ENCODE measurements at places on chromosomes 6 and 20.

- no peak for DNase-seq
Measured at GRCh38 chr6:20932284-20932683, 398.0 kb downstream of the CDKAL1 start.

- DNase-seq = no peak
Measured at GRCh38 chr6:99790679-99791078, 184.0 kb downstream of the PRDM13 start.

DNA sequence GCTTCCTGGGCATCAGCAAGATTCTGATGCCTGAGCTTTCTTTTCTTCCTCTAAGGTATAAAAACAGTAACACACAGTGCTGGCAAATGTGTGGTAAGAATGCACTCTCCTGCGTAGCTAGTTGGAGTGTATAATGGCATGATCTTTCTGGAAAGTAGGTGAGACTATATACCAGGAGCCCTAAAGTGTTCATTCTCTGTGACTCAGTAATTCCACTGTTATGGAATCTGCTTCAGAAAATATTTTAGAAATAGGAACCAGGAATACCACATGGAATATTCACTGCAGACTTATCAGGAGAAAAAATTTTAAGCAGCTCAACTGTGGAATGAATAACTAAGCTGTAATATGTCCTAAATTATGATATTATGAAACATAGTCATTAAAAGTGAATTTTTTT is 16.9 kb upstream of the CSE1L start:
- DNase-seq = no peak

- DNase-seq = no peak
Measured at GRCh38 chr20:39607141-39607540, 645.0 kb downstream of the DHX35 start.

GRCh38 chr20:39462416-39462945 is 500.3 kb downstream of the DHX35 start:
- no peak for DNase-seq

GRCh38 chr6:14193524-14193923 is 76.0 kb downstream of the CD83 start:
- no peak for DNase-seq

GRCh38 chr20:63129991-63130657 is 85.8 kb downstream of the YTHDF1 start:
- no peak for DNase-seq

- DNase-seq = no peak
Measured at GRCh38 chr6:20954315-20954714, 420.1 kb downstream of the CDKAL1 start.

DNA sequence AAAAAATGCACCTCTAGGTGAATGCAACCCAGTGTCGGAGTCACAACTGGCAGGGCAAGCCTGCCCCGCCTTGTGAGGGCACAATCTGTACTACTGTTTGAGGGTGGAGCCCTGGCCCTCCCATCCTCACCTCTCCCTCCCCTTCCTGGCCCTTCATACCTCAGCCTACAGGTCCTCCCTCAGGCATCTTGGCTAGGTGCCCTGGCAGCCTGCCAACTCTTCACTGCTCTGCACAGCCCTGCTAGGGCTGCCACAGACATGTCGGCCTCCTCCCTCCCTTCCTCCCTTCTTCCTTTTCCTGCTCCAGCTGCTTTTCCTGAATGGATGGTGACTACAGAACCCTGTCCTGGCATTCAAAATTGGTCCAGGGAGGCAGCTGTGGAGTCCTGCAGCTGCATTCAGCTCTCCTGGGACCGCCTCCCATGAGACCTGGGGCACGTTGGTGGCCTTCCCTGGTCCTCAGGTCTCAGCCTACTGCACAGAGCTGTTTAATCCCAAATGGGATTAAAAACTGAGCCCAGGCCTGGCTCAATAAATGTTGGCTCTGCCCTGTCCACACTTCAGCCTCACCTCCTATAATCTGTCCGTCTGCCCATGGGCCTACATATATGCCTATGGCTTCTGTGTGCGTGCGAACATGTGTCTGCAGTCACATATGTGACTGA is 52.7 kb downstream of the CDH22 start:
- no peak for DNase-seq

DNA sequence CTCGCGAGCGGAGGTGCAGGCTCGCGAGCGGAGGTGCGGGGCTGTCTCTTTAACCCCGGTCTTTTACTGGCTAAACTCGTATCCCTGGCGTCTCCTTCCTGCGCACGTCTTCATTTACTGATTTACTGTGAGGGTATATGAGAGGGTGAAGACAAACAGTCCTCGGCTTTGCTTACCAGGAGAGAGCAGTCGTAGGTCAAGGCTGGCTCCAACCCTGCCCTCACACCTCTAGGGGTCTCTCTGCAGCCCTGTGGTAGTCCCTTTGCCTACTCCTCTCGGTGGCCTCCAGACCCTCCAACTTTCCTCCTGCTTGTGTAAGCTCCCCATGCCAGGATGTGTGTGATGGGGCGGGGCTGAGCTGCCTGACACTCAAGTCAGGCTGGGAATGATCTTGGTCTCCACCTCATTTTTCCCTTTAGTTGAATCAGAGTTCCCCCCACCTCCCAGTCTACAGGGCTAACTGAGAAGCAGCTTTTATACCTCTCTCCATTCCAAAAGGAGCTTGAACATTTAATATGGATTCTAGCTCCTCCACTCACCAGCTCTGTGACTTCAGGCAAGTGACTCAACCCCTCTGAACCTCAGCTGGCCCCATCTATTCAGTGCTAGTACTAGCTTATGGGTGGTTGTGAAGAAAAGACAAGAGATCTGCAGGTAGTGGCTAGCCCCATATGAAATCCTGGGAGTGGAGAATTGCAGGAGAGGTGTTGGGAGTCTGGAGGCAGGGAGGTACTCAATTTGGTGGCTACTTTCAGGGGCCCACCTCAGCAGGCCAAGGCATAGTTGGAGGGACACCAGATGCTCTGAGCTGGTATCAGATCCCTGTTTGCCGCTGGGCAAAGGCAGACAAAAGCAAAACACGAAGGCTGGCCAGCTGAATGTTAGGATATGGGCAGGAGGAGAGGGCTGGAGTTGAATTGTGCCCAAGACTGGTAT is 902 bp downstream of the SLC29A1 start:
- DNase-seq = no peak

GRCh38 chr6:106533054-106533453 is 96.2 kb downstream of the RTN4IP1 start:
- no peak for DNase-seq

GRCh38 chr6:149166336-149166735 is 151.2 kb upstream of the TAB2 start:
- no peak for DNase-seq

- DNase-seq = no peak
Measured at GRCh38 chr6:168000198-168001028, 2.9 kb downstream of the KIF25 start.
